ENCODE measurements at places on chromosomes 2 and 18.

GRCh38 chr2:235382179-235382578, 111.7 kb upstream of the AGAP1 start:
- no peak for DNase-seq

- no peak for DNase-seq
Measured at GRCh38 chr2:138421971-138422335, 79.6 kb upstream of the SPOPL start.

GRCh38 chr2:149329489-149330126, 779 bp upstream of the LYPD6 start:
- DNase-seq = no peak

DNA sequence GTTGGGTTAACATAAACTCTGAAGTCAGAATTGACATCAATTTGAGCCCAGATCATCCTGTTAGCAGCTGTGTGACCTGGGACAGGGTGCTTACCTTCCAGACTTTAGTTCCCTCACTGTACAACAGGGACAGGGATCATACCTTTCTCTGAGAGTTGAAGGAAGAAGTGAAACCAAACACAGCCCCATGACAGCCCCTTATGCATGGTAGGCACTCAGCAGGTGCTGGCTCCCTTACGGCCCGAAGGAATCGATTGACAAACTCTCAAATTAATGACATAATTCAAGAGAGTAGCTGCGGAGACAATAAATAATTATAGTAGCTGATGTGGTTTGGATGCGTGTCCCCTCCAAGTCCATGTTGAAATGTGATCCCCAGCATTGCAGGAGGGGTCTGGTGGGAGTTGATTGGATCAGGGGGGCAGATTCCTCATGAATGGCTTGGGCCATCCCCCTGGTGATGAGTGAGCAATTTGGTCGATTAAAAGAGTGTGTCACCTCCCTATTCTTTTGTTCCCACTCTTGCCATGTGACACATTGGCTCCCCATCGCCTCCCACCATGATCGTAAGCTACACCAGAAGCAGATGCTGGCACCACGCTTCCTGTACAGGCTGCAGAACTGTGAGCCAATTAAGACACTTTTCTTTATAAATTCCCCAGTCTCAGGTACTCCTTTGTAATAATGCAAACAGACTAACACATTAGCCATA, 72.4 kb downstream of the ODC1 start:
- DNase-seq = no peak

DNA sequence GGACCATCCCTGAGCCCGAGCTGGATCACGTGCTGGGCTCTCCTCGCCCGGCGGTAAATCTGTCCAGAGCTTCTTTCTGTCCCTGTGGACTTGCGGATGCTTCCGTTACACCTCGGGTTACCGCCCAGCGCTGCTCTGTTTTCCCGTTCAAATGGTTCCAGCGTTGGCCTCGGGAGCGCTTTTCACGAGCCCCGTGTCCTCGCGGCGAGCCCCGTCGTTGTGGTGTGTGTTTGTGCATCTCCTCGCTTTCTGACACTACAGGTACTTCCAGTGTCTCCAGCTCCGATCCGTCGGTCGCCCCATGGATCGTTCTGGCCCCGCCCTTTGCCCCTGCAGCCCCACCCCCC, 77.4 kb downstream of the RTP5 start:
- no peak for DNase-seq

DNA sequence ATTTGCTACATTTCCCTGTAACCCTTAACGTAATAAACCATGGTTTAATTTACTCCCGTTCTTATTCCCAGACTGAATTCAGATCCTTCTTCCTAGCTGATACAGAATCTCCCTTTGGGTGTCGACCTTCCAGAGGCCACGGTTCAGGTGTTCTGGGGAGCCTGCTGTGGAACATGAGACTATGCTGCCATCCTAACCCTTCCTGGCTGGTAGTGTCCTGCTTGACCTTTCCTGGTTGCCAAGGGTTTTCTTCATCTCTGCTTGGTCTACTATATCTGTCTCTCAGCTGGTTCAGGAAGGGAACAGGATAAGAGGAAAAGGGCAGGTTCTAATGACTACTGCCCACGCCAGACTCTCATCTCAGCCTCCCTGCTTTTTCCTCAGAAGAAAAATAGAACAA, 36.5 kb downstream of the STAT1 start:
- DNase-seq = no peak

GRCh38 chr2:36027616-36028015, 328.0 kb upstream of the CRIM1 start:
- no peak for DNase-seq

- DNase-seq = no peak
Measured at GRCh38 chr18:41644466-41644865, 310.6 kb upstream of the PIK3C3 start.

- no peak for DNase-seq
Measured at GRCh38 chr2:207051385-207051965, 112.2 kb downstream of the CPO start.

- no peak for DNase-seq
Measured at GRCh38 chr2:225493420-225494099, 94.0 kb downstream of the NYAP2 start.

DNA sequence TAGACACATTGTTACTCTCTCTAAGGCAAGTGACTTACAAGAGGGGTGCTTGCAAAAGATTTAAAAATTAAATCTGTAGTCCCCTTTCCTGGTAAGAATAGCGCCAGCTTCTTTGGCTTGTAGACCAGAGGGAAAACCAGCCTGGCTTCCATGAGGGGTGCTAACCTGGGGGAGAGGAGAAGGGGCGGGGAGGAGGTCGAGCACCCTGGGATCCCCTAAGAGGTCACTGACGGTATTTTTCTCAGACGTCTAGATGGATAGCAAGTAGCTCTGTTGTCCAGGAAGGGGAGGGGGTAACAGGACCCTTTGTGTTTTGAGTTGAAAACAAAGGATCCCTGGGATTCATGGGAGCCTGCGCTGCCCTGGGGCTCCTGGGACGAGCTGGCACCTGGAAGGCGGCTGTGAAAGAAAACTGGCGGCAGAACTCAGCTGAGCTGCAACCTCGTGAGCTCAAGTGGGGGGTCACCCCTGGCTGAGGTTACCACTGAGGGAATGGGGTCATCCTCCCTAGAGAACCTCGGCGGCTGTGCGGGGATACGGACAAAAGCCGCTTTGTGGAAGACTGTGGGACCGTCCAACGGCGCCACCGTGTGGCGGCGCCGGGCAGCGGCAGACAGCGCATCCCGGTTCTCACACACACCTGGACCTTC, 37.8 kb upstream of the MRPL19 start:
- peak; percentile 9 for DNase-seq

- no peak for DNase-seq
Measured at GRCh38 chr2:184206045-184206444, 392.3 kb upstream of the ZNF804A start.

- DNase-seq = no peak
Measured at GRCh38 chr18:35786365-35787042, 186.0 kb upstream of the RMP24 start.

GRCh38 chr2:117985092-117985491, 28.8 kb downstream of the CCDC93 start:
- DNase-seq = no peak

- no peak for DNase-seq
Measured at GRCh38 chr2:170878505-170878904, 50.5 kb upstream of the GORASP2 start.

DNA sequence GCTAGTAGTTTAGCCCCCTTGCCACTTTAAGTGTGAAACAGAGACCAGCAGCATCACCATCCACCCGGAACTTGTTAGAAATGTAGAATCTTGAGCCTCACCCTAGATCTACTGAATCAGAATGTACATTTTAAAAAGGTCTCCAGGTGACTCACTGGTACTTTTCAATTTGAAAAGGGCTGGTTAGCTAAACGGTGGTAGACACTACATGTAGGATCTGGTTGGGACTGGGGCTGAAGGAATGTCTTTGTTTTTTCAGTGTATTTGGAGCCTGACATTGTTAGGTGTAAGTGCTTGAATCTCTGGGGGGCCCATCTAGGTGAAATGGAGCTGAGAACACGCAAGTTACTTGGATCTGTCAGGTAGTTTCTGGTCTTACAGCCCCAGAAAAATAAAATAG, 44.0 kb upstream of the XPO1 start:
- DNase-seq = no peak

- no peak for DNase-seq
Measured at GRCh38 chr18:53952700-53953099, 271.8 kb downstream of the MBD2 start.

DNA sequence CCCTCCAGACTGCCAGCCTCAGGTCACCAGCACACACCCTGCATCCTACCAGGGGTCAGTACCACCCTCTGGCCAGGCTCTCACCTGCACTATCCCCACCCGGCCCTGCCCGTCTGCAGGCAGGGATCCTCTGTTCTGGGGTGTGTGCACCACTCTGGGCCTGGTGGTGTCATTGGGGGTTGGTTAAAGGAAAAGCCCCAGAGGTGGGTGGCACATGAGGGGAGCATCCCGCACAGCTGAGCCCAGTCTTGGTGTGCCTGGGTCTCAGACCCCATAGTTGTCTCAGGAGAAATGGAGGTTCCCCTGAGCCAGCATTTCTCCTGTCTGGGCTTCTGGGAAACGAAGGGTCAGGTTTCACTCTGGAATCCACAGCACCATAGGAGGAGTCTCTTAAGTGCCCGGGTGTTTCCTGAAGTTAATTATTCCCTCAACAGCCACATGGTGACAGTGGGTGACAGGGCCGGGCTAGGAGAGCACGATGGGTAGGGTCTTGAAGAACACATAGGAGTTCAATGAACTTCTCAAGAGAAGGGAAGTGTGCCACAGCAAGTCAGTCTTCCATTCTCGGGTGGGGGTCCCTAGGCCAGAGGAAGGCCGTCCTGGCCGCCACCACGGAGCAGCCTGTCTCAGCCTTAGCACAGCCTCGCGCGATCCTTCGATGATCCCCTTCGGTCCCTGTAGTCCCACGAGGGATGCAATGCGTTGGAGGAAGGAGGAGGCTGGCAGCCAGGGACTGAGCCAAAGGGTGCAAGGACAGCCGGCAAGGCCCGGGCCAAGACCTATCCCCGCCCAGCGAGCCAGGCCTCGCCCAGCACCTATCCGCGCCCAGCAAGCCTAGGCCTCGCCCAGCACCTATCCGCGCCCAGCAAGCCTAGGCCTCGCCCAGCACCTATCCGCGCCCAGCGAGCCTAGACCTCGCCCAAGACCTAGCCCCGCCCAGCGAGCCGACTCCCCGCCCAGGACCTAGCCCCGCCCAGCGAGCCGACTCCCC, 1.1 kb upstream of the FARP2 start:
- peak; percentile 54 for DNase-seq
